ENCODE measurements at places on chromosomes 13 and 19. TPM values are rescaled to one million over a fixed set of nuclear protein-coding genes. Genes with fewer than 3 reads are reported as not detected.

- no peak overlapping the region for H3K27ac ChIP-seq
- H3K36me3 ChIP-seq: no peaks in the 10 kb centered on the region
- DNase-seq: no peak
- no peaks in the 10 kb centered on the region for H3K27me3 ChIP-seq
- no peaks in the 10 kb centered on the region for H3K4me1 ChIP-seq
These were observed 33.0 kb downstream of the GPR12 start for GRCh38 chr13:26727633-26728032.

DNA sequence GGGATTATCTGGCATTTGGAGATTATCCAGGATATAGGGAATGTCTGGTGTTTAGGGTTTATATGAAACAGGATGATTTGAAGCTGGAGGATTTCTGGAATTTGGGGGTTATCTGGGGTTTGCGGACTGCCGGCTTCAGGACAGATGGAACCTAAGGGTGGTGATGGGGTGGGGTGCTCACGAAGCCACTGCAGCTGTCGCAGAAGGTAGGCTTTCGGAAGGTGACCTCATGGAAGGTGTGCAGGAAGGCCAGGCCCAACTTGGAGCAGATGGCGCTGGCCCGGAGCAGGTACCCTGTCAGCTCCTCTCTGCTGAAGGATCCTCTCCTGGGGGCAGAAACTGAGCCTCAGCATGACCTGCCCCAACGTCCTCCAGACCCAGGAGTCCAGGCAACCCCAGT is 9.6 kb downstream of the FAM98C start:
- no peaks in the 10 kb centered on the region for H3K27me3 ChIP-seq
- no peak overlapping the region for H3K27ac ChIP-seq
- DNase-seq: no peak
- H3K4me1 ChIP-seq: no peaks in the 10 kb centered on the region
- H3K4me3 ChIP-seq: no peak overlapping the region
- H3K36me3 ChIP-seq: no peaks in the 10 kb centered on the region

GRCh38 chr19:14550201-14550754 is 20.9 kb downstream of the TECR start:
- no peak overlapping the region for H3K27ac ChIP-seq
- no peaks in the 10 kb centered on the region for H3K36me3 ChIP-seq
- H3K27me3 ChIP-seq: no peaks in the 10 kb centered on the region
- no peaks in the 10 kb centered on the region for H3K4me1 ChIP-seq
- no peak overlapping the region for H3K4me3 ChIP-seq

- DNase-seq: no peak
- H3K27me3 ChIP-seq: no peaks in the 10 kb centered on the region
- H3K27ac ChIP-seq: no peak overlapping the region
- H3K36me3 ChIP-seq: no peaks in the 10 kb centered on the region
- peaks cover 32% of the 10 kb centered on the region for H3K4me1 ChIP-seq
These were observed 60.8 kb downstream of the ALOX5AP start for GRCh38 chr13:30796132-30796572.

- peaks cover 24% of the 10 kb centered on the region for H3K4me1 ChIP-seq
- H3K36me3 ChIP-seq: peaks cover 10% of the 10 kb centered on the region
- no peaks in the 10 kb centered on the region for H3K27me3 ChIP-seq
- no peak overlapping the region for H3K27ac ChIP-seq
- DNase-seq: no peak
These were observed 4.3 kb upstream of the PTGER1 start for GRCh38 chr19:14479309-14479974.

The KIR2DL4 gene
- not detected for polyA plus RNA-seq

GRCh38 chr13:109281017-109281902 is 505.1 kb downstream of the IRS2 start:
- no peak for DNase-seq
- H3K4me1 ChIP-seq: no peaks in the 10 kb centered on the region
- H3K27me3 ChIP-seq: no peaks in the 10 kb centered on the region
- H3K27ac ChIP-seq: no peak overlapping the region

The ACP7 gene
- 0.24 TPM for polyA plus RNA-seq

DNA sequence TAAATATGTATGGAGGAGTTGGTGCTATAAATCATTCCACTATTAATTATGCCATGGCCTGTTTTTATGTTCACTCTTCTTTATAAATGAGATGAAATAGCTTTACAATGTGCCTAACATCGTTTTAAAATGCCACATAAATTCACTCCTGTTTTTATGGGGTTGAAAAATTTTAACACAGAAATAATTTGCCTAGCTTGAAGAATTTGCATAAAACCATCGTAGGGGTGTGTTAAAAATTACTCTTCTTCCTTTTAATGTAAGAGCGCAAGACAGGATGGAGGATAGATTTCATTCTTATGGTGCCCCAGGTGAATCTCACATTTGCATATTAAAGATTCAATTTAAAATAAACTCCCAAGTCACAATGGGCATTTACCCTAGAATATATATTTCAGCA is 447.8 kb downstream of the OXGR1 start:
- no peak overlapping the region for H3K4me3 ChIP-seq
- DNase-seq: no peak
- H3K4me1 ChIP-seq: no peaks in the 10 kb centered on the region
- H3K27me3 ChIP-seq: no peaks in the 10 kb centered on the region

The NALCN gene
- 4.5 TPM for polyA plus RNA-seq

GRCh38 chr19:1166872-1167573 is 7.0 kb downstream of the SBNO2 start:
- no peaks in the 10 kb centered on the region for H3K27me3 ChIP-seq
- H3K36me3 ChIP-seq: no peaks in the 10 kb centered on the region
- DNase-seq: no peak
- H3K4me1 ChIP-seq: peaks cover 26% of the 10 kb centered on the region
- no peak overlapping the region for H3K27ac ChIP-seq

DNA sequence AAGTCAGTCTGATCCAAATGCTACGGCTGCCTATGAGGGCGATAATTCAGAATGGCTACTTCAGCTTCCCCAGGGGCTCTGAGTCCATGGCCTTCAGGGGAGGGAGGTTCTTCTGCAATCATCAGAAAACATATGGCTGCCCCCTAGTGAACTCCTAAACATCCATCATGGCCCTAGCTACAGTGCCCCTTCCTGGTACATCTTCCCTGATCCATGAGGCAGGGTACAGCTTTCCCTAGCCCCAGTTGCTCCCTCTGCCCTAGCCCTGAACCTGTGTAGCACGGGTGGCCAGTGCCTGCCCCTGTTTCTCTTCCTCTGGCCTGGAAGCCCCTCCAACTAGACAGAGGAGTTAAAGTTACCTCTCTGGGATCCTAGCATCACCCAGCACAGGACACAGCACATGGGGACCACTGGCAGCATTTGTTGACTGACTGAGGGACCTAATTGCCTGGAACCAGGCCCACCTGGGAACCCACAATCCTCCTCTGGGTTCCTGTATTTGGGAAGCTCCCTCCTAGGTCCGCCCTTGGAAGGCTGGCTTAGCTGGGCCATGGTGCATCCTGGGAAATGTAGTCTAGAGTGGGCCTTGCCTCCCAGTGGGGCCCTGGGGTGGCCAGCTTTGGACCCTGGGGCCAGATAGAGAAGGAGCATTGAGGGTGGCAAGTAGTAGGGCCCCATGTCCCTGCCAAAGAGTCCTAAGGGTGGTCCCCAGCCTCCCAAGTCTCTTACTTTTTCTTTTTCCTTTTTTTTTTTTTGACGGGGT is 17.7 kb upstream of the SEMA6B start:
- no peak overlapping the region for H3K4me3 ChIP-seq
- no peaks in the 10 kb centered on the region for H3K36me3 ChIP-seq
- H3K4me1 ChIP-seq: no peaks in the 10 kb centered on the region
- DNase-seq: peak; percentile 55
- peaks cover 14% of the 10 kb centered on the region for H3K27me3 ChIP-seq
- no peak overlapping the region for H3K27ac ChIP-seq

- H3K4me3 ChIP-seq: no peak overlapping the region
- no peak for DNase-seq
- peaks cover 4% of the 10 kb centered on the region for H3K4me1 ChIP-seq
- H3K36me3 ChIP-seq: no peaks in the 10 kb centered on the region
- no peaks in the 10 kb centered on the region for H3K27me3 ChIP-seq
These were observed 43.7 kb downstream of the NUMBL start for GRCh38 chr19:40646743-40647254.

DNA sequence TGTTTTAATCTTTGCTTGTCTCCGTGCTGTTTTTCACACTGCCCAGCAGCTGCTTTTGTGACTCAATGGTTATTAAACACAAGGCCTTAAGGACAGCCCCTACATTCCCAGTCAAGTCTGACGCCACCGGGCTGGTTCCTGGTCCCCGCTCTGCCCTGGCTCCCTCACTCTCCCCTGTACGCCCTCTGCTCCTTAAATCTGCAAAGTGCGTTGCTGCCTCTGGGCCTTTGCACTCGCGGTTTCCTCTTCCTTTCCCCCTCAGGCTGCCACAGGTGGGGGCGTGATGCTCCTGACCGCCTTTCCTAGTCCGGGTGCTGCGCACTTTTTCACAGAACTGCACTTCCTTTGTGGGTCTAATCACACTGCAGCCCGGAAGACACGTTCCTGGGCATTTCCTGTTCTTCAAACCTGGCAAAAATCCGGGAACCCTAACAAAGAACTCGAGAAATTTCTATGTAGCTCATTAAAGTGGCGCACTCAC is 25.6 kb downstream of the NOSIP start:
- no peak overlapping the region for H3K4me3 ChIP-seq
- no peak overlapping the region for H3K27ac ChIP-seq
- H3K36me3 ChIP-seq: peaks cover 35% of the 10 kb centered on the region
- no peaks in the 10 kb centered on the region for H3K27me3 ChIP-seq
- DNase-seq: no peak
- H3K4me1 ChIP-seq: no peaks in the 10 kb centered on the region

The MAMSTR gene
- 1.1 TPM for polyA plus RNA-seq

DNA sequence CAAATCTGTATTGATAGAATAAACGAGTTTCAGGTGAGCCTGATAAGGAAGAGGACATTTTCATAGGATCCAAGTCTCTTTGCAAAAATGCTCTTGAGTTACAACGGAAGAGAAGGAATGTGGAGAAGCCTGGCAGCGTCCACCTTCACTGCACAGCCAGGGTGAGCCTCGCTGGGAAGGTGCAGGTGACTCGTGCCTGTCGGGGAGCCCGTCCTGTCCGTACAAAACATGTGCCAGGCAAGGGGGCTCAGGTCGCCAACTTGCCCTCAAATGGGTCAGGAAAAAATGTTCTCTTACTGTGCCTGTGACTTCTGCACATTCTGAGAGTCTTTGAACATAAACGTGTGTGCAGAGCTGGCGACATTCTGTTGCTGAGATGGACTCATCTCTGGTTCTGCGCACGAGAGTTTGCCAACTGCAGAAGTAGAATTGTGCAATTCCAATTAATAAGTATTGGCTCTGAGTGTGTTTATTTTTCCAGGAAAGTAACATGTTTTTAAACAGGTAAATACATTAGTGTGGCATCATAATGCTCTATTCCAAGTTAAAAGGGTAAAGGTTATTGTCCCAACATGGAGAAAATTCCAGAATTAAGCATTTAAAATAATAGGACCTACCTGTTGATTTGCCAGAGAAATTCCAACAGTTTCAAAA is 28.6 kb downstream of the NAXD start:
- peaks cover 15% of the 10 kb centered on the region for H3K36me3 ChIP-seq
- H3K4me1 ChIP-seq: no peaks in the 10 kb centered on the region
- H3K4me3 ChIP-seq: no peak overlapping the region
- DNase-seq: no peak

DNA sequence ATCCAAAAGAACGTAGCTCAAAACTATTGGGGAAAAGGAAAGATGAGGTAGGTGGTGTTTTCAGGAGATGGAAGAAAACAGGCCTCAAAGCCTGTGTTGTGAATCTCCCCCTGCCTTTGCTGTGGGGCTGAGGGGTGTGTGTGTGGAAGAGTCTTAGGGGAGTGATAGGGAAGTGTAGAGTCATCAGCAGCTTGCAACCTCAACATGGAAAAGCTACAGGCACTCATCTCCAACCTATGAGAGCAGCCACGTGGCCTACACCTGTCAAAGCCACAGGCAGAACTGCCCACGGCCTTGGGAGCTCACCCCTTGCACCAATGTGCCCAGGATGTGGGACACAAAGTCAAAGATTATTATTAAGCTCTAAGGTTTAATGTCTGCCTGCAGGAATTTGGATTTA is 4.3 kb upstream of the SIGLEC12 start:
- no peak for DNase-seq
- H3K27me3 ChIP-seq: peaks cover 20% of the 10 kb centered on the region
- no peak overlapping the region for H3K27ac ChIP-seq
- no peaks in the 10 kb centered on the region for H3K36me3 ChIP-seq
- H3K4me3 ChIP-seq: no peak overlapping the region
- no peaks in the 10 kb centered on the region for H3K4me1 ChIP-seq

The SERPINE3 gene
- polyA plus RNA-seq: not detected

DNA sequence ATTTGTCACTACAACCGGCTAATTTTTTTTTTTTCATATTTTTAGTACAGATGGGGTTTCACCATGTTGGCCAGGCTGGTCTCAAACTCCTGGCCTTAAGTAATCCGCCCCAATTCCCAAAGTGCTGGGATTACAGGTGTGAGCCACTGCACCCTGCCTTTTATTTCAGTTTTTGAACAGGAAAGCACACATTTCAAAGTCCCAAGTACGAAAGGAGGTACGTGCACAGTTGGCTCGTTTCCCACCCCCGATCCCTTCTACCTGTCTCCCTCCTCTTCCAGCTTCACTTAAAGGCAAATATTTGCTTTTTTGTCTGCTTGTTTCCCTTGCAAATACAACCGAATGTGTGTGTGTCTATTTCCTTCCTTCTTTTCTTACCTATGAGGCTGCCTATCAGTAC is 30.5 kb downstream of the ZIC5 start:
- no peaks in the 10 kb centered on the region for H3K36me3 ChIP-seq
- no peak overlapping the region for H3K4me3 ChIP-seq
- no peaks in the 10 kb centered on the region for H3K4me1 ChIP-seq

The C19orf67 gene
- polyA plus RNA-seq: not detected

- no peaks in the 10 kb centered on the region for H3K27me3 ChIP-seq
- H3K27ac ChIP-seq: no peak overlapping the region
- DNase-seq: no peak
- H3K4me1 ChIP-seq: no peaks in the 10 kb centered on the region
These were observed 22.0 kb upstream of the UBAC2 start for GRCh38 chr13:99178636-99179035.

The CEACAM4 gene
- not detected for polyA plus RNA-seq

The RFPL4A gene
- 0.06 TPM for polyA plus RNA-seq

DNA sequence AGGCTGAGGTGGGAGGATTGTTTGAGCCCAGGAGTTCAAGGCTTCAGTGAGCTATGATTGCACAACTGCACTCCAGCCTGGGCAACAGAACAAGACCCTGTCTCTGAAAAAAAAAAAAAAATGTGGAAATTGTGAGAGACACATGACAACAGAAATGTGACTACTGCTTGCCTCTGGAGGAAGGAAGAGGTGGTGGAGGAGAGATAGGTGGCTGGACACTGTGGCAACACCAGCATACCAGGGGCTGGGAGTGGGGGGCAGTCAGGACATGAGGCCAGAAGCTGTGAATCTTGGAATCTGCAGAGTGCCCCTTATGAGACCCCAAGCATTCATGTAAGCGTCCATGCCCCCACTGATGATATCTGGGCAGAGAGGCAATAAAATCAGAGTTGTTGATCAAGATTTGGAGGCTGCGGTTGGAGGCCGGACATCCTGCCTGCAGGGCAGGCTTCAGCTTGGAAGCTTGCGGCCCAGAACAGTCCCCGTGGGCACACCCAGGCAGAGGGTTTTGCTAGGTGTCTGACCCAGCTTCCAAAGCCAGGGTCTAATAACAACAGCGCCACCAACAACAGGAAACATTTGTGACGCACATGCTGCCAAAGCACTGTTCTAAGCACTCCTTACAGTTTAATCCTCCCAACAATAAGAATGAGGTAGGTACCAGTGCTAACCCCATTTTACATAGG is 16.9 kb downstream of the FAM187B start:
- H3K36me3 ChIP-seq: no peaks in the 10 kb centered on the region
- no peak overlapping the region for H3K27ac ChIP-seq
- peaks cover 9% of the 10 kb centered on the region for H3K4me1 ChIP-seq
- H3K4me3 ChIP-seq: no peak overlapping the region
- no peak for DNase-seq
- H3K27me3 ChIP-seq: peaks cover 7% of the 10 kb centered on the region

GRCh38 chr19:31283701-31284100 is 65.5 kb downstream of the TSHZ3 start:
- H3K36me3 ChIP-seq: no peaks in the 10 kb centered on the region
- no peaks in the 10 kb centered on the region for H3K27me3 ChIP-seq
- H3K4me1 ChIP-seq: peaks cover 3% of the 10 kb centered on the region
- H3K27ac ChIP-seq: no peak overlapping the region

The UPK1A gene
- 0.16 TPM for polyA plus RNA-seq

All from SK-N-SH (cell line).